ENCODE measurements at places on chromosomes 2 and 18.

GRCh38 chr2:21330786-21331391 lies 207.1 kb downstream of the TDRD15 start:
- DNase-seq, result no peak

- DNase-seq, result no peak
Measured at GRCh38 chr2:159225025-159226016, 61.2 kb downstream of the WDSUB1 start.

- DNase-seq, result no peak
Measured at GRCh38 chr2:65025453-65026123, 30.6 kb upstream of the CEP68 start.

- DNase-seq, result no peak
Measured at GRCh38 chr2:188303363-188304031, 11.8 kb downstream of the GULP1 start.

GRCh38 chr18:10559553-10560451 lies 34.0 kb downstream of the NAPG start:
- no peak for DNase-seq

DNA sequence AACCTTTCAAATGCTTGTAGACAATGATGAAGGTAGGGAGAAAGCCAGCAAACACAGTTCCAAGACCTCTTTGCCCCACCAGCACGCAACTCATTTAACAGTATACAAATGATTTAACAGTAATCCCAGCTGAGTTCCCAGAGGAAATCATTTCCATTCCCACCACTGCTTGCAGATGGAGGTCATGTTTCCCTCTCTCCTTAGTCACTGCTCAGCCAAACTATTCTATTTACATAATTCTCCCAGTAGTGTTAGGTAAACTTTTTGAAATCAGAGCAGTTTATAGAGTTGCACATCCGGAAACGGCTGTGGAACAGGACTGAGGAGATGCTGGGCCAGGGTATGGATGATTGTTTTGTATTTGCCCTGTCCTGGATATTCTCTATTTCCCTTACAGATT lies 328.5 kb downstream of the FIGN start:
- no peak for DNase-seq

GRCh38 chr2:71461304-71461671 lies 7.9 kb downstream of the DYSF start:
- no peak for DNase-seq

GRCh38 chr18:4450065-4450658 lies 4.9 kb downstream of the DLGAP1 start:
- DNase-seq, result no peak

GRCh38 chr18:66344227-66344626 lies 259.7 kb downstream of the CDH19 start:
- DNase-seq, result no peak

- no peak for DNase-seq
Measured at GRCh38 chr2:138432971-138433370, 68.6 kb upstream of the SPOPL start.
